Activated T-helper 9 cell treated with anti-CD3 and anti-CD28 coated beads, Interleukin-2, amount 50 U/mL, for 16 hours (primary cell): ENCODE measurements at places on chromosomes 7 and 10.

GRCh38 chr7:17983221-17984062 lies 43.1 kb upstream of the SNX13 start:
- DNase-seq = no peak

DNA sequence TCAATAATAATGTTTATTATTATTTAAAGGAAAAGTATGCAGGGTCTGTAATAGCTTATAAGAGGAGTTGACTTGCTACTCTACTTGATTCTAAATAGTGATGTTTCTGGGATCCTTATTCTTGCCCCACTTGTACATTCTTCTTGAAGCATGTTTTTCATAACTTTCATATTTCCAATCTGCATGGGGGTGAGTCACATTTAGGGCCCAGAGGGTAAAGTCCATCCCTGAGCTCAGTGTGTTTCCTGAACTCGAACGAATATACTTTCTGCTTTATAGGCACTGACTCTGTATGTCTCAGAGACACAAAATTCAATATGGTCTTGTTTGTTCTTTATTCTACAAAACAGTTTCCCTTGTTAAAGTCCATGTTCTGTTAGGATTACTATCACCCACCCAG lies 61.0 kb upstream of the SMIM30 start:
- DNase-seq = no peak

DNA sequence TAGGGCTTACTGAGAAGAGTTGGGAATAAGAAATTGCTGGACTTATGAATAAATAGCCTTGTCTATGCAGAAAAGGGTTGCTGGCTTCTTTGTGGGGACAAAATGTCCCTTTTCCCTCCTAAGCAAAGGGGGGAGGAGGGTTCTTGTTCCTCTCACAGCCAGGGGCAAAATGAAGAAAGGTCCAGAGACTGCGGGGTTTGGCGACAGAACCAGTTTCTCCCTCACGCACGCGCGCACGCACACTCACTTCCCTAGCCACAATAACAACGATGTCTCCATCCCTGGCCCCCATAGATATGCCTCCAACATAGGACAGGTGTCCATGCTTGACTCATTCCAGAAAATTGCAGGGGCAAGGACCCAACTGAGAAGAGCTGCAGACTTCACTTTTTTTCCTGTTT lies 3.3 kb downstream of the ZMIZ1 start:
- no peak for DNase-seq

DNA sequence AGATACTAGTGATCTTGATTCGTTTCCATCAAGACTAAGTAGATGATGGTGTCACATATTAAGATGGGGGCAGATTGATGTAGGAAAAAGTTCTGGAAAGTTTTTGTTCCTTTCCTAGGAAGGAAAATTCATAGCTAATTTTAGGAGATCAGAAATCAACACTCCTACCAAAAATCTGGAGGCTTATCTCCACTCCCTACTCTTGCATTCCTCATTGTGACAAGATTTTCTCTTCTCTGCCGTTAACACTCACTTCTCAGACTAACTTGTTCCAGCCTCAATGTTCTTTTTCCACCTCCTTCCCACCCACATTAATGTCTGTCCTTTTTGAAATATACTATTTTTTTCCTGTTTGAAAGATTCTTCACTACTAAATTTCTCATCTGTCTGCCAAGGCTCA lies 851.9 kb upstream of the GHITM start:
- no peak for DNase-seq

- no peak for DNase-seq
Measured at GRCh38 chr10:59387951-59388670, 25.8 kb upstream of the FAM13C start.

GRCh38 chr10:130181858-130182257 lies 45.7 kb downstream of the GLRX3 start:
- no peak for DNase-seq

DNA sequence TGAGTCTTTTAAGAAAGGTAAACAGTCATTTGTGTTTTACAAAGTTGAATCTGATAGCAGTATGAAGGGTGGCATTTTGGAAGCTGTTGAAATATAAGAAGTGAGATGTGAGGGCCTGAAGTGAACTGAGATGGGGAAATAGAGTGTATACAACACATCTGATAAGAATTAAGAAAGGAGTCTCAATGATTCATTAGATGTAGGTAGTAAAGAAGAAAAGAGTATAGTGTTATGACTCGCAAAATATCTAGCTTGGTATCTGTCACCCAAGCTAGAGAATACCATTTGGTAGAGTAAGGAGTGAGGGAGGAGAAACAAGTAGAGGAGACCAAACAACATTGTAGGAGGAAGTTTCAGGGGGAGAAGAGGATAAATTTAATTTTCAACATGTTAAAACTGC lies 5.3 kb downstream of the PTPN12 start:
- no peak for DNase-seq

DNA sequence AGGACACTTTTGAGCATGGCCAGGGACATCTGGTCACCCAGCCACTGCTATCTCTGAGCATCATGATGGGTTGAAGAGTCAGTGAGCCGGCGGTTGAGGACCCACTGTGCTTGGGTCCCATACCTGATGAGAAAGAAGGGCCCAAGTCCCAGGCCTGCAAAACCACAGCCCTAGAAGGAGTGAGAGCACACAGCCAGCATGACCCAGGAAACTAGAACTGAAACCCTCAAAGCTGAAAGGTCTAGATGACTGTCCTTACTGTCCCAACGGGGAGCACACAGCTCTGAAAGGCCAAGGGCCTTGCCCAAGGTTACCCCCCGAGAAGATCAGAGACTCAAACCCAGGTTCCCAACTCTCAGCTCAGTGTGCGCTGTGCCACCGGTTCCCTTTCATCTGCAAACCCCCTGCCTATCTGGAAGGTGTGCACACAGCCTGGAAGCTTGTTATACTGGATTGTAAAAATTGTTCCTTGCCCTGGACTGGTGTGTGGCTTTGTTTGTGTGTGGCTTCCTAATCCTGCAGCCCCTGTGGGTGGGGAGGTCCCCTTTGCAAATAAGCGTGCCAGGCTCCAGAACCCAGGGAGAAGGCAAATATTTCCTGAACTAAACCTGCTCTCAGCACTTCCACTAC lies 22.6 kb upstream of the PSAP start:
- no peak for DNase-seq

DNA sequence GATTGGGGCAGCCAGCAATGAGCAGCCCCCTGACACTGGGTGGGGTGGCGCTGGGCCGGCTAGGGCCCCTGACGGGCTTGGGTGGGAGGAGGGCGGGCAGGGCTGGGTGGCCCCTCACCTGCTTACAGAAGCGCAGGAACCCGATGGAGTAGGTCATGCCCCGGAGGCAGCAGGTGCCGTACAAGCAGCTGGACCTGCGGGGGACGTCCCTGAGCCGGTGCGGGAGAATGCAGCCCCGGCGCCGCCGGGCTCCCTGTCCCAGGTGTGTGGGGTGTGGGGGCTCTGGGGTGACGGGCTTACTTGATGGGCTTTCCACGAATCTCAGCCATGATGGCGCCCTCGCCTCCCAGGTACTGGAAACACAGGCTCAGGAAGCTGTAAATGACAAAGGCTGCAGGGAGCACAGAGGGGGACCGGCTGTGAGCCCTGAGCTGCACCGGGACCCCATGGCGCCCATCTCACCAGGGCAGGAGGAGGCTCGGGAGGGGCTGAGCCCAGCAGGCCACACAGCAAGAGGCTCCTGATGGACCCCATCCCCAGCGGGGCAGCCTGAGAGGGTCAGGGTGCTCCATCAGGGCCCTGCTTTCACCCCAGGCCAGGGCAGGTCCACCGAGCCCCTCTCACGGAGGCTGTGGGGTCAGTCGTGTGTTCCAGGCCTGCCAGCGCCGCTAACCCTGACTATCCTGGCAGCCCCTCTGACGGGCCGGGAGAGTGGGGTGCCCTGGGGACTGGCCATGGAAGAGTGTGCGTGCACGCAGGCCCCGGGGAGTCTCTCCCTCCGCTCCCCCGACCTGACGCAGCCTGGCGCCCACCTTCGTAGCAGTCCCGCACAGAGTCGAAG lies 5.8 kb downstream of the TMEM184A start:
- no peak for DNase-seq

GRCh38 chr7:130940326-130940725 lies 206.3 kb upstream of the KLF14 start:
- no peak for DNase-seq

GRCh38 chr10:12416344-12417050 lies 67.2 kb downstream of the CAMK1D start:
- DNase-seq = no peak

DNA sequence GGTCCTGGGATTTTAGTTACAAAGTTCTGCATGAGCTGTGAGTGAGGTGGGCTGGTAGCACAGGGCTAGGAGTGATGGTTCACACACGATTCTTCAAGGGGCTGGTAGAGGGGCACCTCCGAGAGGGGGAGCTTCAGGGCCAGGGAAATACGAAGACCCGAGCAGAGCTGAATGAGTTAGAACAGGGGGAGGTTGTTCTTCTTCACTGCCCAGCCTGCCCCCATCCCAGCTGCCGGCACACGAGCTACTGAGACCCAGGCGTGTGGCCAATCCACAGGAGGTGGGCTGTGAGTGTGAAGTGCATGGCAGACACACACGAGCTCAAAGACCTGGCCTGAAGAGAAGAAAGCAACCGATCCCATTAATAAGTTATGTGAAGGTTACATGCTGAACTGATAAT lies 256.2 kb upstream of the ZNF32 start:
- no peak for DNase-seq

DNA sequence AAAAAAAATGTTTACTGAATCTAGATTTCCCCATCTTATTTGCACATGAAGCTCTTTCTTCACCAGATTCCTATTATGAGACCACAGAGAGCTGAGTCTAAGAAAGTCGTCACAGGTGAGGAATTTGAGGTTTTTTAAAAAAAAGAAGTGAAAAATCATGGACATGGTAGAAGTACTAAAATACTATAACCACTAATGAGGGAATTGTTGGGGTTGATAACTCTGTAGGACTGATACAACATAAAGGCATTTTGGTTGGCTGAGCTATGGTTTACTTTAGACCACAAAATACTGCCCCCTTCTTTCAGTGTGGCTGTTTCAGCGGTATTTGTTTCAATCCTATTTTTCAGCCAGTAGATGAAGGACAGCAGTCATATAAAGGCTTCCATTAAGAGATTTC lies 1111.3 kb downstream of the TYW1 start:
- DNase-seq = no peak

GRCh38 chr10:122075171-122075570 lies 86.2 kb downstream of the TACC2 start:
- DNase-seq = no peak

DNA sequence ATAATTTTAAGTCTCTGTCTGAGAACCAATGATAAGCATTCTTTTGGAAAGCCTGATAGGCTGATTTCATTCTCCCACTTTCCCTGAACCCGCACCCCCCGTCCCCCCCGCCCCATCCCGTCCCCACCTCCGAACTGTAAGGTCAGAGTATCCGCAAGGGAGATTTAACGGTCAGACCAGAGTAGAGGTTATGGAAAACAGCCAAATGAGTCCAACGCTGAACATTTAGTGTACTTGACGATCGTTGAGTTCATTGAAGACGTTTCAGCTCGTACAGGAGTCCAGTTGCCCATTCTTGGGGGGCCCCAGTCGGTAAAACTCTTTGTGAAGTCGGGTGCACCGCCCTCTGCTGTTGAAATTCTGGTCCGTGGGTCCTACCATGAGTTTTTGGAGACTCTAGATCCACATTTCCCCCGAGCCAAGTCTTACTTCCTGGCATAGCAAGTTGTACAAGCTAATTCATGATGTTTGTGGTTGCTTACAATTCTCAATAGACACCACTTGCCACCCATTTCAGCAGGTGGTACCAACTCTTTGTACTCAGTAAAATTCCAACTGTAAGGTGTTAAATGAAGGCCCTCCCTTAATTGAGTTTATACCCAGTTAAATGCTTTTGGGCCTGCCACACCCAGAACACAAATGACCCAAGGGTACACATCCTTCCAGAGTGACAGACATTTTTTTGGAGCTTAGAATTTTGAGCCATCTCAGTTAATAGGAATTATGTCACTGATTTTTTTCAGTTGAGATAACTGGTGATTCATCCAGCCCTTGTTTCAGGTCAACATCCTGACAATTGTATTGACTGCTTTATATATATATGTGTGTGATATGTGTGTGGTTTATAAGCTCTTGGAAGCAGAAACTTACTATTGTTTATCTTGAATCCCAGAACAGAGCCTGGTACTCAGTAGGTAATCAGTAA lies 1.2 kb downstream of the MARCHF5 start:
- DNase-seq = peak; percentile 6

GRCh38 chr7:80060218-80060806 lies 74.3 kb upstream of the GNAI1 start:
- DNase-seq = no peak

- no peak for DNase-seq
Measured at GRCh38 chr7:40213856-40214255, 79.1 kb downstream of the SUGCT start.

GRCh38 chr10:116699049-116699448 lies 43.3 kb downstream of the HSPA12A start:
- DNase-seq = no peak

DNA sequence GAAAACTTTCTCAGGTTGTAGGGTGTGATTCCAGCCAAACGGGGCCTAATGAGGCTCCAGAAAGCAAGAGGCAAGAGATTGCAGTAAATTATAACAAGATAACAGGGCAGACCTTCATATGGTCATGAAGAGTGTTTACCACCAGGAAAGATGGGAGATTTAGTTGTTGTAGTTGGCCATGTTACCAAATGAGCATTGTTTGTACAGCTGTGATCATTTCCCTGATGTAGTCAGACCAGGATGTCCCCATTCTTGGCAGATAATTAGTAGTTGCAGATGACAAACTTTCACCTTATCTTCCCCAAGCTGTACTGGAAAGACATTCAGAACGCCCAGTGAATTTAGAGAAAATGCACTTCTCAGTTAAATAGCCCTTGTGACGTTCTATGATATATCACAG lies 630.8 kb downstream of the ANKRD7 start:
- no peak for DNase-seq
